ENCODE measurements at places on chromosomes 12 and 14.

- no peak for DNase-seq
Observed at GRCh38 chr12:80590085-80590484, 117.3 kb upstream of the MYF6 start.

DNA sequence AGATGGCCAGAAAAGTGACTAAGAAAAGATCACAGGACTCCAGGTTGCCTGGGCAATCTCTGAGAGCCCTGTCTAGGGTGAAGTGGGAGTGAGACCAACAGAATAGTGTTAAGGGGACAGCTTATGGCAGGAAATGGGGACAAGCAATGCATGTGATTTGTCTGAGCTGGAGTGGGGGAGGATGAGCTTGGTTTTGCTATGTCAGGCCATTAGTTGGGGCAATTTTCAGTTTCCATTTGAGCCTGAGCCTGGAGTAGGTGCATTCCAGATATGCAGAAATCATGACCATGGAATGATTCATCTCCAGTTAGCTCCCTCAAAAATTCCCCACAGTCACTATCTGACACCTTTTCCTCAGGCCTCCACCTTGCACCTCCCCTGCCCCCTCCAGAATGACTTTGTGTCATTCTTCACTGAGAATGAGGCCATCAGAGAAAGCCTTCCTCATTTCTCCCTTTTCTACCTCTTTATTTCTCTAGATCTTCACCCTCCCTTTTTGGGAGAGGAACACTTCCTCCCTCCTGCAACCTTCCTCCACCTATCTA lies 150.9 kb upstream of the PLEKHG7 start:
- DNase-seq: peak; percentile 46

DNA sequence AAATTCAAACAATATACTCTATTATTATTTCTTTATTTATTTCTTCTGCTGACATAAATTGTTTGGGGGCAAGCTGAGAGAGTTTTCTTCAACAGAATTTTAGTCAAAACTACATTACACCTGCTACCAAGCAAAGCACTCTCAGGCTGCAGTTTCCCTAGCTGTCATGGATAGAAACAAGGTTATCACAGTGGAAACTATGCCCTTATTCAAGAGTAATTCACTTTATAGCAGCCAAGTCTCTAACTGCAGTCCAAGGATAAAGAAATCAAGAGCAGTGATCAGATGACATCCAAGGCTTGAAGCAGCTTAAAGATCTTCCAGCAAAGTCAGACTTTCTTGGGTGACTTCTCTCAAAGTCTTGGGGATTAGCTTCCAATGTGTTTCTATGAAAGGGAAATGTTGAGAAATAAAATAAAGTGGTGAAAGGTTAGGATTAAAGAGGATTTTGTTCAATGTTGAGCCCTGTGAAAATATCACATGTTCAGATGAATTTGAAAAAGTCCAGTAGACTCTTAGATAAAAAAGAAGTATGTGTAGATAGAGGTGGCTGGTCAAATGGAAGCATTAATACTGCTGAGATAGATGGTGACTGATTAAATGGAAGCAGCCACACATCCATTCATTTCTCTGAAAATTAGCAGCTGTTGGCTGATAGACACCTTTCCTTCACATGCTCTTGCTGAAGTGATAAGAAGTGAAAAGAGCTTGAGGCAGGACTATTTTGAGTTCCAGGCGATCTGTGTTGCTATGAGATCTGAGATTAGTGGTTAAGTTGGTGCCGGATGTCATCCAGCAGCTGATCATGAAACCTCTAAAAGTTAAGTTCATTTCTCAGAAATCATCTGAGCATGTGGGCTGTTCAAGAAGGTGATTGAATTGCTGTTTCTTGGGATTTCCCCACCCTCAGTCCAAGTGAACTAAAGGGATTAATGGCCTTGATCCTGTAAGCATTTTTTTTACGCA lies 257.8 kb upstream of the BTG1 start:
- DNase-seq: peak; percentile 23

DNA sequence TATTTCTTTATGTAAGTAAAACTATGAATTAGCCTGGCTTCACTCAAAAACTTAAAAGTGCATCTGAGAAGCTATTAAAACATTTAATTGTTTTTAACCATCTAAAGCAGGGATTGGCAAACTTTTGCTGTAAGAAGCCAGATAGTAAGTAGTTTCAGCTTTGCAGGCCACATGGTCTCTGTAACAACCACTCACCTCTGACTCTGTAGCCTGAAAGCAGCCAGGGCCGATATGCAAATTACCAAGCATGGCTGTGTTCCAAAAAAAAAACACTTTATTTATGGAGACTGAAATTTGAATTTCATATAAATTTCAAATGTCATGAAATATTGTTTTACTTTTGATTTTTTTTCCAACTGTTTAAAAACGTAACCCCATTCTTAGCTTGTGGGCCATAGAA lies 95.3 kb downstream of the CIT start:
- DNase-seq: no peak

- DNase-seq: no peak
Observed at GRCh38 chr12:11780521-11781101, 131.1 kb downstream of the ETV6 start.

DNA sequence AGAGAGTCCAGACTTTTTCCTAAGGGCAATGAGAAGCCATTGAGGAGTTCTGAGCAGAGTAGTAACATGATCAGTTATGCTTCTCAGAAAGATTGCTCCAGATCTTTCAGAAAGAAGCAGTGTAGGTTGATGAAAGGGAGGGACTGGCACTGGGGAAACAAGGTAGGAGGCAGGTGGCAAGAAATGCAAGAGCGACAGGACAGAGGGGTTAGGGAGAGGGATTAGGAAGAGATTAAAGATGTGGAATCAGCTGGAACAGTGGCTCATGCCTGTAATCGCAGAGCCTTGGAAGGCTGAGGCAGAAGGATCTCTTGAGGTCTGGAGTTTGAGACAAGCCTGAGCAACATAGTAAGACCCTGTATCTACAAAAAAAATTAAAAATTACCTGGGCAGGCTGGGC lies 3.4 kb downstream of the CDCA3 start:
- no peak for DNase-seq

DNA sequence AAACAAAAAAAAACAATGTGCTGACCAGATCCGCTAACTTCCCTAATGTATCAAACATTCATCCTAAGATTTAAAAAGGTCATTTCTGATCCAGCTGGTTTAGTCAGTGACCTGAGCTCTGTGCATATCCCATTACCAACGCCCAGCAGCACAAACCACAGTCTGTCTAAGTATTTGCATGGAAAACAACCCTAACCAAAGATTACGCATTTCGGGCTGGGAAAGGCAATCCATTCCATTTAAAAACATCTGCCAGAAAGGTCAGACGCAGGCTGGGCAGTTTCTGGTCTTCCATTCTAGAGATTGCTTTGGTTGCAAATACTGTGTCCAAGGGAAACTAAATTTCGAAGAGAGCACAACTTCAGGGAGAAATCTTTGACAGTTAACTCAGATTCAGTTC lies 234.9 kb downstream of the FLRT2 start:
- no peak for DNase-seq

DNA sequence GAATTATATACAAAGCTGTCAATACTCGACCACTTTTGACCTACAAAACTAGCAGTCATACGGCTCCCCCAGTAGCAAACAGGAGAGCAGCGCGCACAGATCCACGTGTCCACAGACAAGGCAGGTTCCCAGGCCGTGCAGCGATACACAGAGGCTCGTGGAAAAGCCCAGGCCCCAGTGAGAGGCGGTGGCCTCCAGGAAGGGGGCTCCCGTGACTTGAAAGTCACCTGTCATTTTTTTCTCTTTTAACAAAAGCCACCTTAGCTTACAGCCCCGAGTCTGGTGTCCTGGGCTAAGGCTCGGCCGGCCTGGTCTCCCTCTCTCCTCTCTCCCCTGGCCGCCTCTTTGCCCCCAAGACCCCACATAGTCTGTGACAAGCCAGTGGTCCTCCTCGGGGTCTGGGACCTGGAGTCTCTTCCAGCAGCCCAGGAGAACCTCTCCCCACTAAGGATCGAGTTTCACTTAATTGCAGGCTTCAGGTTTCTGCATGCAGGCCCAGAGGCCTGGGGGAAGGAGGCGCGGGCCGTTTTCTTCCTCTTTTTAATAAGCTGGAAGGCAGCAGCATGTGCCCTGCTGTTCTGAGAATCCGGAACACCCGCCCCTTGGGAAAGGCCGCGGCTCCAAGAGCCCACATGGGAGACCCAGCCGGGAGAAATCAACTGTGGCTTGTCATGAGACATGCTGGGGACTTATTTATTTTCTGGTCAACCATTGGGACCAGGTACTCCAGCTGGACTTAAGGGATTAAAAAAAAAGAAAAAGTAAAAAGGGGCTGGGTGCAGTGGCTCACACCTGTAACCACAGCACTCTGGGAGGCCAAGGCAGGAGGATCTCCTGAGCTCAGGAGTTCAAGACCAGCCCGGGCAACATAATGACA lies 15.9 kb downstream of the NCOR2 start:
- peak; percentile 86 for DNase-seq

- no peak for DNase-seq
Observed at GRCh38 chr14:101492716-101493115, 68.6 kb upstream of the DIO3 start.

- DNase-seq: peak; percentile 24
Observed at GRCh38 chr14:32201193-32201815, 541 bp upstream of the RNU6-7 start.

GRCh38 chr14:90665321-90666000 lies 150.8 kb downstream of the TTC7B start:
- DNase-seq: no peak

DNA sequence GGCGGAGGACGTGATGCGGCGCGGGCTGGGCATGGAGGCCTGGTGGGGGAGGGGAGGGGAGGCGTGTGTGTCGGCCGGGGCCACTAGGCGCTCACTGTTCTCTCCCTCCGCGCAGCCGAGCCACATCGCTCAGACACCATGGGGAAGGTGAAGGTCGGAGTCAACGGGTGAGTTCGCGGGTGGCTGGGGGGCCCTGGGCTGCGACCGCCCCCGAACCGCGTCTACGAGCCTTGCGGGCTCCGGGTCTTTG lies 303 bp downstream of the GAPDH start:
- no peak for DNase-seq

DNA sequence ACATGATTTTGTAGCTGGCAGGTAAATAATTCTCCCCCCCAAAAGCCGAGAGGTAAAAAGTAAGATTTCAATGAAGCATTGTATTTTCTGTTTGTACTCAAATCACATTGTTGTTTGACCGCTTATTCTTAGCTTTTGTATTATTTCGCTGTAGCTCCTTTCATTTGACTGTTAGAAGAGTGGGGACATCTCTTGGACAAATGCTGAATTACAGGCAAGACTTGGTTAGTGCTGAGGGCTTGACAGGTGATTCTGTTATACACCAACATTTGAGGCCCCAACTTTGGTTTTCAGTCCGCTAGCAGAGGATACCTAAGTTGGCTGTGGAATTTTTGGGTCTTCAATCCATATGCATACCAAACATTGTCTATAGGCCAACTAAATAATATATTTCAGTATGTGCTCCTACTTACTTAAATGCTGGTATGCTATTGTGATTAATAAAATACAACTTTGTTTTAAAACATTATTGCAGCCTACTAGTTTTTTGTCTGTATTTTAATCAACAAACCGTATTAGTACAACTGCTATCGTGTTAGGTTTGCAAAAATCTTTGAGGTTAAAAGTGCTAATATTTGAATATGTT lies 102.2 kb downstream of the ERC1 start:
- peak; percentile 53 for DNase-seq

- DNase-seq: peak; percentile 62
Observed at GRCh38 chr14:102949062-102949800, 26.8 kb downstream of the AMN start.

DNA sequence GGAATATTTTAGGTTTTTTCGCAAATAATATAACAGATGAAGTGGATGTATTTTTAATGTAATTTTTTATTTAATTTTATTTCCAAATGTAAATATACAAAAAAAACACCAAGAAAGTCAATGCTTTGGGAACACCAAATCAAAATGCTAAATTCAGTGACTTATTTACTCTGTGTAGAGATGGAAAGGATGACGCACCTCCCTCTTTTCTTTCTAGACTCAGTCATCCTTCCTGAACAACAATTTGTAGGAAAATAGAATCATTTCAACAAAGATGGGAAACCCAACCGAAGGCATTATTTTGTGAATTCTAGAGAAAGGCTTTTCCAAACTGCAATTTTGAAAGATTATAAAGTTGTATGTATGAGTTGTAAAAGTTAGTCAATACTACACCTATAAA lies 57.7 kb downstream of the CCER1 start:
- DNase-seq: no peak

DNA sequence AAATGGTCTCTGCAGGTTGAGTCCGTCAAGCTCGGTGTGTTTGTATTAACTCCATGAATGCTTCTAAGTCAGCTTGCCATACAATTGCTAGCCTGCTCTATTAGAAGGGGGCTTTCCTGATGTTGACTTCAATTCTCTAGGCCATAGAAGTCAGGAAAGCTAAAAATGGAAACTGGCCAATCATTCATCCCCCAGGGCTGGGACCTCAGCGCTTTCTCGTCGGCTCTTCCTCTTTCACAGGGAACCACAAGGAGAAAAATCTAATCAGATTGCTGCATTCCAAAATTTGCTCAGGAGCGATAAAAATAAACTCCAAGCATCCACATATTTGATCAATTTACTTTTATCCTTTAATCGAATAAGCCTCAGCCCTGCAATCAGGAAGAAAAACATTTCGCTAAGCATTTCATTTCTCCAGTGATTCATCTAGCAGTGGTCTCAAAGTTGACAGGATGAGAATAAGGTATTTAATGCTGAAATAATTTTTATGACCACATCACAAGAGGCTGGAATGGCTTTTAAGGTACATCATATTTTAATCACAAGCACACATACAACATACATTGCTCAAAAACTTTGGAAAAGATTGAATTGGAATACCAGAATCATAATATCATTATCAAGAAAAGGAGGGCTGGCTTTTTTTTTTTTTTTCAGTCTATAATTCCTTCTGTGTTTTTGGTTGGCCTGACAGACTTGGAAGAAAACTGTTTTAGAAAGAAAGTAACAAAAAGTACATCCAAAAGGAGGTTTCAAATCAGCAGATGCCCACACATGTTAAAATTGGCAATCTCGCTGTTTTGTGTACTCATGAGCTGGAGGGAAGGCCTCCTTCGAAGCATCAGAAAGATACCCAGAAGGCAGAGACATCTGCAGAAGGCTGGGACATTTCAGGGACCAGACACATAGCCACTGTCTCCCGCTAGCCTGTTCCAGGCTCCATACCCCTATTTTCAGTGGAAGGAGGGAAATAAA lies 316.3 kb downstream of the NUAK1 start:
- DNase-seq: peak; percentile 3

- no peak for DNase-seq
Observed at GRCh38 chr12:41223600-41223999, 35.5 kb downstream of the PDZRN4 start.

DNA sequence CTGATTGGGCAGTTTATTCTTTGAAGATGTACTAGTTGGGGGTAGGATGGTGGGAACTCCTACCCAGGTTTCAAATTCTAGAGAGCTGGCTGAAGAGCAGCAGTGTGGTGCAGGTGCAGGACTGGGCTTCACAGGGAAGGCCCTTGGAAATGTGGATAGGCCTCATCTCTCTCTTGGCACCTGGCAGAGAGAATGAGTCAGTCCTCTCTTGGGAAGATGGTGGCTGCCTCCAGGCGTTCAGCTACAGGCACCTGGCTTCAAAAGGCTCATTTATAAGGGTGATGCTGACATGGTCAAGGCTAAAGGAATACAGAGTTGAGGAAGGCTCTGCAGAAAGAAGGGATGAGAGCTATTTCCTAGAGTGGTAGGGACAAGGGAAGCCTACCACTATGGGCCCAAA lies 179.7 kb upstream of the VASH1 start:
- DNase-seq: no peak

GRCh38 chr12:6684609-6685008 lies 4.6 kb downstream of the ZNF384 start:
- peak; percentile 51 for DNase-seq

GRCh38 chr12:6426882-6427671 lies 17.7 kb upstream of the CD27 start:
- peak; percentile 92 for DNase-seq

- no peak for DNase-seq
Observed at GRCh38 chr12:6370994-6371754, 4.2 kb downstream of the SCNN1A start.

- DNase-seq: no peak
Observed at GRCh38 chr14:100442498-100443490, 119.7 kb downstream of the SLC25A47 start.
